ENCODE measurements at places on chromosomes 5 and 9.

DNA sequence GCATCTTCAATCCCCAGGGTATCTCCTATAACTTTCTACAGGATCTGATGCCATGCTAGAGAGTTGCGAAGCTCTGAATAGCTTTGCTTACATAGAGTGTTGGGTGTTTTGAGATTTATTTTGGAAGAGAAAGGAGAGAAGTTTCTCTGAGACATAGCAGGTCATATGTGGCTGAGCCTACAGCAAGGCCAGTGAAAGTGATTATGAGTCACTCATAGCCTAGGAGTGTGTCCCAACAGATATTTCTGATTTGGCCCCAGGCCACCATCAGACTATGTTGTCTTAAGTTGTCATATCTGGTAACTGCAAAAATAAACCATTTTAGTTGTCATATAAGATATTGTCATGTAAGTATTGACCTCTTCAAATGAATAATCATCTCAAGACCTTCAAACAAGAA, 132.0 kb upstream of the RAI14 start:
- no peak for DNase-seq

GRCh38 chr5:132962429-132963021, 909 bp downstream of the AFF4 start:
- DNase-seq: no peak

DNA sequence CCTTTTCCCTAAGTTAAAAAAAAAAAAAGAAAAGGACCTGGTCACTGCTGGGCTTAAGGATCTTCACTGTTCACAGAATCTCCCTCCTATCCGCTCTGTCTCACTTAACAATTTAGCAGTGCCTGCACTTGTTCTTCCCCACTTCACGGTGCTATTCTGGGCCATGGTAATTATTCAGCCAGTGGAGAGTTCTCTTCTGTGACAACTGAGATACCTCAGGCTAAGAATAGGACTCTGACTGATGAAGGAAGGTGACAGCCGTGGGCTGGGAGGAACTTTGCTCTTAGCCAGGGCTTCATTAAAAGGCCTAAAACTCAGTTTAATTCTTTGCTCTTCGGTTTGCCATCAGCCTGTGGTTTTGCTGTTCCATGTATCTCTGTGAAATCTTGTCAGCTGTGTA, 51.9 kb upstream of the ENTREP1 start:
- no peak for DNase-seq

DNA sequence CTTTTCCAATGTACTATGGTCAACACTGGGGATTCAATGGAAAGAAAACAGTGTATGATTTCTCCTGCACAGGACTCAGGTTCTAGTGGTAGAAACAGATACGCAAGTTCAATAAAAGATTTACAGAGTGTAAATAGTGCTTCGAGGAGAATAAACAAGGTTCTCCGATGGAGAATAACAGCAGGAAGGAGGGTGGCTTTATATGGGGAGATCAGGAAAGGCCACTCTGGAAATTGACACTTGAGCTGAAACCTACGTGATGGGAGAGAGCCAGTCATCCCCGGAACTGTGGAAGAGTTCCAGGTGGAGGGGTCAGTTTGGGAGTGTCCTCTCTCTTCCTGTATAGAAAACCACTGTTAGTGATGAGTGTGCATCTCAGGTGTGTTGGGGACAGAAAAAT, 65.9 kb downstream of the GARNL3 start:
- DNase-seq: no peak

- no peak for DNase-seq
Measured at GRCh38 chr9:70340572-70340971, 73.9 kb downstream of the KLF9 start.
